Uterus (tissue), 4 donors: ENCODE measurements at places on chromosomes 2 and 18. TPM values are rescaled to one million over a fixed set of nuclear protein-coding genes. Genes with fewer than 3 reads are reported as not detected.

DNA sequence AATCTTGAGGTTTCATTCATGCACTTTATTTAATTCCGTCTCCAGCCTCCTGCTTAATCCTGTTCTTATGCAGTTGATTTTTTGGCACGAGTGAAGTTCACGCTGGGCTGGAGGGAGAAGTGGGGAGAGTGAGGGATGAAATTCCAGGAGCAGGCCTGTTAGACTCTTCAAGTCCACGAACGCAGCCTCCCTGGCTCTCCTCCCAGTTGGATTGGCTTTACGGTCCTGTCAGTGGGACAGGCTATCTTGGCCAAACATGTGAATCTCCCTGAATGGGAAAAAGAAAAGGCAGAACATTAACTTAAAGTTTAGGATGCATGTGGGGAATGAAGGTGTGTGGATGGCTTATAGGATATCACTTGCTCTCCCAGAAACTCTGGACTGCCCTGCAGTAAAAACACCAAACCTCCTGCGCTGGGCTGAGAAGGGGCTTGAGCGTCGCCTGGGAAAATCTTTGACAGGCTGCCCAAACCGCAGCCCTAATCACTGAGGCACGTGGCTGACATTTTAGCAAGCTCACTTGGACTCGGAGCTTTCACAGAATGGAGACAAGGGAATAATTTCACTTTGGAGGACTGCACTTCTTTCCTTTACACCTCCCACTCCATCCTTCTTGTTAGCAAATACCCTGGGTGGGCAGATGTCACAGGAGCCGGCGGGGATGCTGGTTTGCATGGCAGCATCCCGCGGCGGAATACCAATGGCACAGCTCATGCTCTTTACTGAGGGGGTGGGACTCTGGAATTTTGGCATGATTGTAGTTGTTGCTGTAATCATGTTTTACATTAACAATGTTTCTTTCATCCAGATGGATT is 93.9 kb downstream of the ACKR3 start:
- H3K27me3 ChIP-seq, result no peaks in the 10 kb centered on the region
- H3K36me3 ChIP-seq, result no peaks in the 10 kb centered on the region
- DNase-seq, result peak; percentile 71
- H3K27ac ChIP-seq, result peak overlapping the region; percentile 58

DNA sequence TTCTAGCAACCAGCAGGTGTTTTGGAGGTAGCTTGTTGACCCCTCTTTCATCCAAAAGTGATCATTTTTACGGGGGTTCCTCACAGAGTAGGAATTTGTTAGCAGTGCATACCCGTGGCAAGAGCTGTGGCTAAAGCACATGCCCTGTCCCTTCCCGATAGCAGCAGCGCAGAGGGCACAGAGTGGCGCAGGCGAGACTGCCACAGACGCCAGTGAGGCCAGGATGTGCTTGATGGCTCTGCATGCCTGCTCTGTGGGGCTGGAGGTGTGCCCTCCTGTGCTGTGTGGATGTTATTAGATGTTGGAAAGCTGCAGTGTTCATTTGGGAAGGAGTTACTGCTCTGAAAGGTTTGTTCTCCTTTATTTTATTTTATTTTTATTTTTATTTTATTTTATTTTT is 153.6 kb downstream of the FAM210A start:
- H3K27ac ChIP-seq, result no peak overlapping the region
- no peak for DNase-seq
- no peaks in the 10 kb centered on the region for H3K27me3 ChIP-seq
- no peaks in the 10 kb centered on the region for H3K4me1 ChIP-seq

KIF1A gene
- not detected for total RNA-seq

NOTO gene
- not detected for total RNA-seq

- no peak for DNase-seq
- H3K4me3 ChIP-seq, result no peak overlapping the region
- no peak overlapping the region for H3K27ac ChIP-seq
- no peaks in the 10 kb centered on the region for H3K4me1 ChIP-seq
These were observed 58.1 kb downstream of the ARMC9 start for GRCh38 chr2:231256494-231256893.

DNA sequence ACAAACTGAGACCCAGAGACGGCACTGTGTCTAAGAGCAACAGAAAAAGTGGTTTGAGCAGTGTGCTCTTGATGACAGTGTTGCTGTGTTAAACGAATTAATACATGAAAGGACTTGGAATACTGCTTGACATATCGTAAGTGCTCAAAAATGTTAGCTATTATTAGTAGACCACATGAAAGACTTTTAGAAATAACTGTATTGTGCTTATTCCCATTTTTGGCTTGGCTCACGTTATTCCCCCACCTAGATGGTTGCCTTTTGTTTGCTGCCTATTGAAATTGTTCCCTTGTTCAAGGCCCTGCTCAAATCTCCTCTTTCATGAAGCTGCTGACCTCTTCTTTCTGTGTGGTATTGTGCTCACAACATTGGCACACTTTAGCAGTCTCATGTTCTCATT is 27.8 kb upstream of the C2orf74 start:
- no peaks in the 10 kb centered on the region for H3K27me3 ChIP-seq
- H3K4me3 ChIP-seq, result no peak overlapping the region
- H3K27ac ChIP-seq, result no peak overlapping the region
- no peak for DNase-seq

DNA sequence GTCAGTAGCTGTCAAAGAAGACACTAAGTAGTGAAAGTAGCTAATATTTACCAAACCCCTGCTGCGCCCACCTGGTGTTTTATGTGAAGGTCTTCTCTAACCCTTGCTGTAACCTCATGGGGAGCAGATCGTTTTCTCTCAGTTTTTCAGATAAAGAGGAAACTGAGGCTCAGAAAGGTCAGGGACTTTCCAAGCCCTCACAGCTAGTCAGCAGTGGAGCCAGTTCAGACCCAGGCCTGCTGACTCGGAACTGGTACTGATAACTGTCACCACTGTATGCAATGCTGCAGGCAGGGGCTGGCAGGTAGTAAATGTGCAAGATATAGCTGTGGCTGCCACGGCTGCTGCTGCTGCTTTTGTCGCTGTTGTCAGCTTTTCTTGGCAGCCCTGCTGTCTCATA is 69.1 kb downstream of the LRRFIP1 start:
- peak overlapping the region; percentile 98 for H3K27ac ChIP-seq
- peaks cover 50% of the 10 kb centered on the region for H3K4me1 ChIP-seq
- no peaks in the 10 kb centered on the region for H3K36me3 ChIP-seq
- no peak for DNase-seq
- no peaks in the 10 kb centered on the region for H3K27me3 ChIP-seq

DNA sequence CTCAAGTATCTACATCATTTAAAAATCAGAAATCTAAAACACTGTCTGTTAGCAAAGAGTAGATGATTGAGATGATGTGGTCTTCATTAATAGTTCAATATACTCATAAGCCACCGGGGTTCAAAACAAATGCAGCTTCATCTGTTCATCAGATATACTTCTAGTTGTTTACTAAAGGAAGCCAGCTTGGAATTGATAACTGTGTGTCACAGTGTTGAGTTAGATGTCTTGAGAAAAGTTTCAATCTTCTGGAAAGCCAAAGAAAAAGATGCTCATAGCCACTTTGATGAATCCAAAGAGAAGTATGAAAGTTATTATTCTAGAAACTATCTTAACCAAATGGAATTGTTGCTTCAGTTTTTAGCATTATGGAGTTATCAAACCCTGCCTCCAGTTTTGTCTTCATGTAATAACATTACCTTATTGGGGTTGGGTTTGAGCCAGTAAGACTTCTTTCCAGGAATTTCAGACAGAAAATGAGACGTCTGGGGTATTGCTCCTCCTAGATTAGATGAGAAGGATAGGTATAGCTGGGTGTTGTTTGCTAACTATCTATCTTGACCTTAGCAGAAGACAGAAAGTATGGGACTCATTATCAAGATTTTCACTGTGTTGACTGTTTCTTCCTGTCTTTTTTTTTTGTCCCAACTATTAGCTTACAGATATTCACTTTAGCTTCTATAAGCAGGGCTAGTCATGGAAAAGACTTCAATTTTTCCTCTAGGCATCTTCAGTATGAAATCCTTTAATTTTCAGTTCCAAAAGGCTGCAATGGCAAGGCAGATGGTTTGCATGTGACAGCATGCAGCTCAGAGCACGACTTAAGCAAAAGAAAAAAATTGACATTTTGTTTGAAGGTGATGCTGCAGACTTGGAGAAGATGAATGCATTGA is 66.5 kb downstream of the LNPK start:
- no peaks in the 10 kb centered on the region for H3K4me1 ChIP-seq
- no peak overlapping the region for H3K27ac ChIP-seq
- no peaks in the 10 kb centered on the region for H3K27me3 ChIP-seq
- H3K36me3 ChIP-seq, result peaks cover 3% of the 10 kb centered on the region

PARD3B gene
- 35.8 TPM for total RNA-seq

- no peak for DNase-seq
- H3K4me3 ChIP-seq, result no peak overlapping the region
- no peaks in the 10 kb centered on the region for H3K36me3 ChIP-seq
- H3K27ac ChIP-seq, result no peak overlapping the region
- no peaks in the 10 kb centered on the region for H3K27me3 ChIP-seq
These were observed 252.1 kb upstream of the SLC14A2 start for GRCh38 chr18:45363196-45363595.

DNA sequence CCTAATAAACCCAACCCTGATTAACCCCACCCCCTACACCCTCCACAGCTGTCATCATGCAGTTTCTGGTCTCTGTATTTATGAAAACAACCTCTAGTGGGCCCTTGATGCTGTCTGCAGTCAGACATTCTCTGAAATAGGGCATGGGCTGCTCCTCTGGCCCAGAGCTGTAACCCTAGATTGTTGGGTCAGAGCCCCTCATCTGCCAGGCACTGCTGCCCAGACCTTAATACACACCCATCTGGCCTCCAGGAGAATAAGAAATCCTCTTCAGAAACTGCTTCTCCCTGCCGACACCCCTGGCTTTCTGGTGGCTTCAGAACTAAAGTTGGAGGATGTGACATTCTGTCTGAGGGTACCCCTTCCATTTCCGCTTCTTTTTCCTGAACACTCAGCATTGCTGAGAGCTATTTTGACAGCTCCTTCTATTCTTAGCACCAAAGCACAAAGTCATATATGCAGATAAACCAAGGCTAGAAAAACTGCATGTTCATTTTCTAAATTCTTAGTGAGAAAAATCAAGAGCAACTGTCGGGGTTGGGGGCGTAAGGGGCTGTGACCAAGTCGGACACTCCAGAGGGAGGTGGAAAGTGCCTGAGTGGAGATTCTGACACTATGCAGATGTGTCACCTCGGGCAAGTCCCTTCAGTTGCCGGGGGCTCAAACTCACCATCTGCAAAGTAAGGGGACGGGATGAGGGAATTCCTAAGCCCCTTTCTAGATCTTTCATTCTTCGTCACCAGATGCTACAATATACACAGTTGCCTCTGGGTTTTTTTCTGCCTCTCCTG is 28.7 kb downstream of the SRSF7 start:
- H3K4me1 ChIP-seq, result peaks cover 7% of the 10 kb centered on the region
- no peak for DNase-seq
- H3K4me3 ChIP-seq, result no peak overlapping the region
- no peak overlapping the region for H3K27ac ChIP-seq

DNA sequence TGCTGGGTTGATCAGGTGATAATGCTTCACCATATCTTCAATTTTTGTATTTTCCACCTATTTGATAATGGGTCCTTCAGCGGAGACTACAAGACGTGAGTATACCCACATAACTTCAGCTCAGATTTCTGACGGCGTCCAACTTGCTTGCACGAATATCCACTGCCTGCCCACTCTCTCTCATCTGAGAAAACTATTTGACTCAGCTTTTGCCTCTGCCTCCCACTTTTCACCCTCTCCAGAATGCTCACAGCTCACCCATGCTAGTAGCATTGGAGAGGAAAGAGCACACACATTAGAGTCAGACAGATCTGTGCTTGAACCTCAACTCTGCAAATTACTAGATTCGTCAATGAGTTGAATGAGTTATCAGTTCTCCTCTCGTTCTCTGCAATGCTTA is 166.8 kb downstream of the BCL2 start:
- H3K27ac ChIP-seq, result peak overlapping the region; percentile 15
- no peaks in the 10 kb centered on the region for H3K36me3 ChIP-seq
- no peak for DNase-seq
- H3K4me3 ChIP-seq, result no peak overlapping the region
- no peaks in the 10 kb centered on the region for H3K4me1 ChIP-seq
- H3K27me3 ChIP-seq, result no peaks in the 10 kb centered on the region

GRCh38 chr2:65146078-65146477 is 16.2 kb upstream of the RAB1A start:
- no peak overlapping the region for H3K4me3 ChIP-seq
- DNase-seq, result no peak
- H3K4me1 ChIP-seq, result no peaks in the 10 kb centered on the region
- no peak overlapping the region for H3K27ac ChIP-seq
- H3K36me3 ChIP-seq, result no peaks in the 10 kb centered on the region

DNA sequence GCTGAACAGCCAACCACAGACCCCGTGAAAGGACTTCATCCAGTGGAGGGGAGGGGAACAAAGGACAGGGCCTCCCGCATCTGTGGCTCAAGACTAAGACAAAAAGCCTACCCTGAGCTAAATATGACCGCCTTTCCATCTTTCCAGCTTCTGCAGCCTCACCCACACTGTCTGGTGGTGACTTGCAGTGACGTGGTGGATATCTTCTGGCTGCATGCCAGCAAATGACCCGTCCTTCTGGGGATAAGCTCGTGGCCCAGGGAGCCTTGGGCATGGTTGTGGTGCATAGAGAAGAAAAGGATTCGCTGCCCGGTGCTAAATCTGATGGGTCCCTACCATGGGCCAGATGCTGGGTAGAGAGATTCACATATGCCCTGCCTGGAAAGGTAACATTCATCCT is 8.7 kb upstream of the NGEF start:
- H3K27ac ChIP-seq, result no peak overlapping the region
- H3K4me1 ChIP-seq, result no peaks in the 10 kb centered on the region
- H3K4me3 ChIP-seq, result no peak overlapping the region
- no peaks in the 10 kb centered on the region for H3K27me3 ChIP-seq
- H3K36me3 ChIP-seq, result no peaks in the 10 kb centered on the region

DNA sequence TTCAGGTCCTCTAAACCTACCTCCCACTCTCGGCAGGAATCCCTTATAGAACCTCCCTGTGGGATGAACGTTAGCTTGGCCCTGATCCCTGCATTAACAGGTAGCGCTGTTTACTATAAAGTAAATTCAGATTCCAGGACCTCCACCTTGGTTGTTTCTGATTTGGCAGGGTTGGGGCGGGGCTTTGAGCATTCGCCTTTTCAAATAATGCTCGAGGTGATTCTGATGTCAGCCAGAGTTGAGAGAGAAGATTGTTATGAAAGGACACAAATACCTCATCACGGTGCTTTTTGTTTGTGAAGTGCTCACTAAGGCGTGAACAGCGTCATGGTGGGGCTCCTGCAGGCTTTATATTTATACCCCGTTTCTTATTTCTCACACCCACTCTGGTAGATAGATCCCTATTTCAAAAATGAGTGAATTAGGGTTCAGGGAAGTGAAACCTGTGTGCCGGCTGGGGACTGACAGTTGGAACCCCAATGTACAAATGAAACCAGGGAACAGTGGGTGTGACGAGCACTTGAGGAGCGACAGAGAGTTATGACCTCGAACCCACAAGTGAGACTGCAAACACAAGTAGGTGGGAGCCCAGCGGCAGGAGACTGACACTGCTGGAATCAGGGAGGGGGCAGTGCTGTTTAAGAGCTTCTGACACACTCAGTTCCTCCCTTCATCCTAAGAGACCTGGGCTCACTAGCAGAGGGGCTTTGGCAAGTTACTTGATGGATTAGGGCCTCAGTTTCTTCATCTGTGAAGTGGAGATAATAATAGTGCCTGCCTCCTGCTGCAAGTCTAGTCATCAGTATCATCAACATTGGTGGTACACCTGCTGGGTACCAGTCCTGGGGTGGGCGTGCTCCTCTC is 14.2 kb upstream of the CXCR4 start:
- no peak for DNase-seq
- no peaks in the 10 kb centered on the region for H3K36me3 ChIP-seq
- no peaks in the 10 kb centered on the region for H3K4me1 ChIP-seq
- no peak overlapping the region for H3K27ac ChIP-seq
